ENCODE measurements at places on chromosomes 1 and 21.

DNA sequence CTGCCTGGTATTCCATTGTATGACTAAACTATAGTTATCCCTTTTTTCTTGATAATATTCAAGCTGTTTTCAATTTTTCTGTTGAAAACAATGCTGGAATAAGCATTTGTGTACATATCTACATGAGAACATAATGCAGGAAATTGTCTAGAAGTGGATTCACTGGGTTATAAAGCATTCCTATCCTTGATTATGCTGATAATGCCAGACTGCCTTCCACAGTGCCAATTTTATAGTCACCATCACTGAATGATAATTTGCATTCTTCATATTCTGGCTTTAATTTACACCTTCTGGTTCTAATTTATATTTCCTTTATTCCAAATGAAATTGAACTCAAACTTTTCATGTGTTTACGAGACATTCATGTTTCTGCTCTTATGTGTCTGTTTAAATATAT lies 651.0 kb upstream of the PLXNA2 start:
- no peaks in the 10 kb centered on the region for H3K4me1 ChIP-seq
- no peaks in the 10 kb centered on the region for H3K36me3 ChIP-seq
- no peak for DNase-seq
- H3K27me3 ChIP-seq, result no peaks in the 10 kb centered on the region

DNA sequence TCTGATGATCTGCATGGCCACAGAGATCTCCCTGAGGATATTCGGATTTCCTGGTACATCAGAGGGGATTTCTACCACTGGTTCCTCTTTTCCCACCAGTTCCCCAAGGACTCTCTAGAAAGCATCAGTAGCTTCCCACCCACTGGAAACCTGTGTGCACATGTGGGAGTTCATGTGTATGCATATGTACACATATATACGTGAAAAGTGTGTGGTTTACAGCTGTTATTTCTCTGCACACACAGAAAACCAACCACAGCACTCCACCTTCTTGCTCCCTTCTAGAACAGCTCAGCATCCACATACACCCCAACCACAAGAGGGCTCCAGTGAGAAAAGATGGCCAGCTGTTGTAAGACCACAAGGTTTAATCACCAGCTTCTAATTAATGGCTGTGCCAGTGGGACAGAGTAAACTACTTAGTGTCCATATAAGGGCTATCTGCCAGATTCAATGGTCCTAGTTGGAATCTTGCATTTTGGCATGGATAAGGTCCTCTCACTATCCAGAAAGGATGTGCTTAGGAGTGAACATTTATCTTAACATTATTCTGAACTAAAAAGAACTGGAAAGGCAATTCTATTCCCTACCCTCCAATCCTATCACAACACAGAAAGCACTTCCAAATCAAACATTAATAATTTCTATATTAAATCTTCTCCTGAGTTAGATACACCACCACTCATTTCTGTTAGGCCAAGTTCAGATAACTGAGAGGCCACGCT lies 24.1 kb downstream of the GPR3 start:
- no peak overlapping the region for H3K4me3 ChIP-seq
- no peaks in the 10 kb centered on the region for H3K27me3 ChIP-seq
- DNase-seq, result peak; percentile 44
- peaks cover 29% of the 10 kb centered on the region for H3K36me3 ChIP-seq
- H3K4me1 ChIP-seq, result no peaks in the 10 kb centered on the region

DNA sequence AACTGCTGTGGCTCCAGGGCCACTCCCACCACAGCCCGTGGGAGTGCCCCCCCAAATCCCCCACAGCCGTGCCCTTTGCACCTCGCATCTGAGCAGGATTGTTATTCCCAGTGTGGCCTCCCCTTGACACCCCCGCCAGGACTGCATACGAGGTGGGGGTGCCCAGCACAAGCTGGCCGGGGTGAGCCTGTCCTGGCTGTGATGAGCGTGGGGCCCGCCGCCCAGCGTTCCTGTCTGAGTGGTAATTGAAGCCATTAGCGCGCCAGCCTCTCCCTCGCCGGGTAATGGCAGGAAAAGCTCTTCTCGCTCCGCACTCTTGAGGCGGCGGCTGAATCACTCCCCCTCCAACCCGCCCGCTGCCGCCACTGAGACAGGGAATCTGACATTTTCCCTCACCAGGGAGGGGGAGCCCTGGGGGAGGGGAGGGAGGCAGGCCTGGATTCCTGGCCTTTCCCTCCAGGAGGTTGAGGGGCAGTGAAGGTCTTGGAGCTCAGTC lies 27.7 kb downstream of the PTPRF start:
- peaks cover 34% of the 10 kb centered on the region for H3K36me3 ChIP-seq
- peaks cover 19% of the 10 kb centered on the region for H3K4me1 ChIP-seq
- no peak overlapping the region for H3K4me3 ChIP-seq
- H3K27ac ChIP-seq, result no peak overlapping the region
- DNase-seq, result no peak

DNA sequence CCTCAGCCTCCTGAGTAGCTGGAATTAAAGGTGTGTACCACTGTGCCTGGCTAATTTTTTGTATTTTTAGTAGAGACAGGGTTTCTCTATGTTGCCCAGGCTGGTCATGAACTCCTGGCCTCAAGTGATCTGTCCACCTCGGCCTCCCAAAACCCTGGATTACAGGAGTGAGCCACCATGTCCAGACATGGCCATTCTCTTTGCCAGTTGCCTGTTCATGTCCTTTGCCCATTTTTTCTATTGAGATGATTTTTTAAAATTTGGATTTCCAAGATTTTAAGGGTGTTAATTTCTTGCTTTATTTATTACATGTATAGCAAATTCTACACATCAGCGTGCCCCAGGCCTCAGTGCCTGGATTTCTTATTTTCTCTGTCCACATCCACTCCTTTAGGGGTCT lies 2.8 kb downstream of the POLR3GL start:
- no peaks in the 10 kb centered on the region for H3K36me3 ChIP-seq
- H3K4me1 ChIP-seq, result peaks cover 26% of the 10 kb centered on the region
- no peak for DNase-seq
- H3K4me3 ChIP-seq, result no peak overlapping the region
- H3K27ac ChIP-seq, result no peak overlapping the region
- peaks cover 6% of the 10 kb centered on the region for H3K27me3 ChIP-seq

GRCh38 chr1:186104459-186104858 lies 270.6 kb downstream of the TPR start:
- H3K27me3 ChIP-seq, result no peaks in the 10 kb centered on the region
- no peak overlapping the region for H3K4me3 ChIP-seq
- DNase-seq, result no peak
- no peaks in the 10 kb centered on the region for H3K4me1 ChIP-seq

DNA sequence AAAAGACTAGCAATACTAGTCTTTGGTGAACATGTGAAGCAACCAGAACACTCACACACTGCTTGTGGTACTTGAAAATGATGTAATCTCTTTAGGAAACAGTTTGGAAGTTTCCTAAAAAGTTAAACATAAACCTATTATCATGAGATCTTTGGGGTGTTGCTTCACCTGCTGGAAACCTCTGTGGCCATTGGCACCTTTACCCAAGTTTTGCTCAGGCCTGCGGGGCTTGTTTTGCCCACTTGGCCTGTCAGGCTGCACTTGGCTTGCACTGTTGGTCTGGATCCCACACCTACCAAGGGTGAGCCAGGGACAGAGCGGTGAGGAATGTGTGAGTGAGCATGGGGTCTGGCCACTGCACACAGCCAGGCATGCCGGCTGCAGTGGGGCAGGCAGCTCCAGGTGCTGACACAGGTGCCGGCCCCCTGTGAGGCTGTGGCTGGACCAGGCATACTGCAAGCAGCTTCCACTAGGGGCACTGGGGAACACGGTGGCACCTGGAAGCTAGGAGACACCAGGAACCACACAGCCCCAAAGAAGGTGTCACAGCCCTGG lies 14.4 kb upstream of the FNBP1L start:
- no peak for DNase-seq
- no peak overlapping the region for H3K27ac ChIP-seq
- H3K36me3 ChIP-seq, result no peaks in the 10 kb centered on the region
- H3K27me3 ChIP-seq, result no peaks in the 10 kb centered on the region
- no peak overlapping the region for H3K4me3 ChIP-seq

GRCh38 chr1:23524716-23525401 lies 6.2 kb downstream of the E2F2 start:
- no peak for DNase-seq
- H3K27me3 ChIP-seq, result no peaks in the 10 kb centered on the region
- H3K4me3 ChIP-seq, result no peak overlapping the region
- peaks cover 31% of the 10 kb centered on the region for H3K4me1 ChIP-seq
- no peak overlapping the region for H3K27ac ChIP-seq
